ENCODE measurements at places on chromosomes 2 and 18.

GRCh38 chr18:44786688-44787087 is 106.0 kb downstream of the SETBP1 start:
- DNase-seq: no peak

DNA sequence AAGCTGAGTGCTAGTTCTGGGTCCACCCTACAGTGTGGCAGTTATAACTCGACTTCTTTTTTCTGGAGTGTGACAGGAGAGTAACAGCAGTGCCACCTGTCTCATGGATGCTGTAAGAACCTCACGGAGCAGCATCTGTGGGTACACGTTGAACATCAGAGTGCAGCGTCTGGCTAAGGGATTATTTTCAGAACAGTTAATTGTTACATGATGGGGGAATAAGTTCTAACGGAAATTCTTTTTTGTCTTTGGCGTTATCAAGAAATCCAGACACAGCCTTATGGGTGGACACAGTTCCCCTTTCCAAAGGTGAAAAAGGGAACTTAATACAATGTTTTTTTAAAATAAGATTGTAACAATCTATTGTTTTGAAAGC is 28.3 kb upstream of the TOGARAM2 start:
- DNase-seq: no peak

GRCh38 chr18:78899241-78899640 is 80.4 kb upstream of the SALL3 start:
- no peak for DNase-seq

- no peak for DNase-seq
Measured at GRCh38 chr2:223396993-223397392, 205.2 kb downstream of the SCG2 start.

DNA sequence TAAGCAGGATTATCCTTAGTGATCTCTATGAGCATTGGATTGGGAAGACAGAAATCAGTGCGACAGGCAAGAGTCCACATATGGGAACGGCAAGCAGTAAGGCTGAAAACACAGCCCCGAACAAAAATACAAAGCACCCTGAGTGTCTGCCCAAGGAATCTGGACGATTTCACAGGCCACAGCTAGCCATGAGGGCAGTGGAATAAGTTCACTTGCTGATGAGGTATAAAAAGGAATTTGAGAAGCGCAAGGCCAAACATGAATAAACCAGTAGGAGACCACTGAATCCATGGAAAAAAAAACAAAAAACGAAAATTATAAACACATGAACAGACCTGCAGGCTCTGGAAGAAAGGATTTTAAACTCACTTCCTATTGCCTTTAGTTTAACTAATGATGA is 24.3 kb downstream of the WDSUB1 start:
- DNase-seq: no peak

DNA sequence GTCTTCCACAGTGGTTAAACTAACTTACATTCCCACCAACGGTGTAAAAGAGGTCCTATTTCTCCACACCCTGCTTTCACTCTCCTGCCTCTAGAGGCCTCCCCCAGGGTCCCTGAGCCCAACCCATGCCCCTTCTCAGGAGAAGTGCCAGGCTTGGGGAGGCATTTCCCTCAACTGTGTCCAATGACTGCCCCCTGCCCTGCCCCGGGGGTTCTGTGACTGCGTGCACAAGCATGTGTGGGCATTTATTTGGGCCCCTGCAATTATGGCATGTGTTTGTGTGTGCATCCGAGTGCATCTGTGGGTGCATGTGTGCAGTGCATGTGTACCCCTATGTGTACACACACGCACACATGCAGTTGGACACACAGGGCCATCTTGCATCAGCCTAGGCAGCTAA is 57.3 kb downstream of the INHBB start:
- DNase-seq: no peak

DNA sequence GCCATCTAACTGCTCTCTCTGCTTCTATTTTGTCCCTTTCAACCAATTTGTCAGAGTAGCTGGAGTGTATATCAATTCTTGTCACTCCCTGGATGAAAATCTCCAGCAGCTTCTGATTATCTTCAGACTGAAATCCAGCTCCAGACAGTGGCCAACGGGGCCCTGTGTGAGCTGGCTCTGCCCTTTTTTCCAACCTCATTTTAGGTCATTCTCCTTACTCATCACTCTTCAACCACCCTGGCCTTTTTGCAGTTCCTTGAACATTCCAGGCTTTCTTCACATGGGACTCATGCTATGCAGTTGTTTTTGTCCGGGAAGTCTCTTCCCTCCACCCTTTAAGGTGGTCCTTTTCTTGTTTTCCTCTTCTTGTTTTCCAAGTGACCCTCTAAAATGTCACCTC is 15.4 kb upstream of the FAP start:
- no peak for DNase-seq

DNA sequence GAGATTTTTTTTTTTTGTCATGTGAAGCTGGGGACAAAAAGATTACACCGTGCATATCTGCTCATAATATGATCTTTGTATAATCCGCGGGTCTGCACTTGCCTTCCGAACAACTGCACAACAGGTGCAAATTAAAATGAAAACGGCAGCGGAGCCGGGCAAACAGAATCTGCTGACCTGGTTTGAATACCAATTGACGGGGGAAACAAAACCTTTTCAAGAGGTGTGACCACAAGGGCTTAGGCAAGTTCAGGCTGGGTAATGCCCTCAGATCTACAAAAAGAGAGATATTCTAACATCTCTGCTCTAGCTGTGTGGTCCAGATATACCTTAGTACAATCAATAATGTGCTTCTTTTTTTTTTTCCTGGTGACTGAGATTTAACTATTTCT is 88.5 kb downstream of the ZEB2 start:
- DNase-seq: no peak

DNA sequence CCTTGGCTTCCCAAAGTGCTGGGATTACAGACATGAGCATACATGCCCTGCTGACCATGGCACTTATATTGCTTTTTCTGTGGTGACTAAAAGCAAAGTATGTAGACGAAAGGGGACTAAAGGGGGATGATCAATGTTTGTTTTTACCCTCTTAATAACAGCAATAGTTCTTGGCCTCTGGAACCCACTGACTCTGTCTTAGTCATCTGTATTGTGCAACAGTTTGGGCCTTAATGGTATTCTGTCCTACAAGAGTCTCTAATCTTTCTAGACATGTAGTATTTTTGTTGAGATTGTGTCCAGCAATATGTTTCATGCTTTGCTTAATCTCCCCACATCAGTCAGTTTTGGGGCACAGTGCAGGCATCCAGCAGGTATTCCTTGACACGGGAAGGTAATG is 359.9 kb upstream of the FANCL start:
- DNase-seq: no peak

DNA sequence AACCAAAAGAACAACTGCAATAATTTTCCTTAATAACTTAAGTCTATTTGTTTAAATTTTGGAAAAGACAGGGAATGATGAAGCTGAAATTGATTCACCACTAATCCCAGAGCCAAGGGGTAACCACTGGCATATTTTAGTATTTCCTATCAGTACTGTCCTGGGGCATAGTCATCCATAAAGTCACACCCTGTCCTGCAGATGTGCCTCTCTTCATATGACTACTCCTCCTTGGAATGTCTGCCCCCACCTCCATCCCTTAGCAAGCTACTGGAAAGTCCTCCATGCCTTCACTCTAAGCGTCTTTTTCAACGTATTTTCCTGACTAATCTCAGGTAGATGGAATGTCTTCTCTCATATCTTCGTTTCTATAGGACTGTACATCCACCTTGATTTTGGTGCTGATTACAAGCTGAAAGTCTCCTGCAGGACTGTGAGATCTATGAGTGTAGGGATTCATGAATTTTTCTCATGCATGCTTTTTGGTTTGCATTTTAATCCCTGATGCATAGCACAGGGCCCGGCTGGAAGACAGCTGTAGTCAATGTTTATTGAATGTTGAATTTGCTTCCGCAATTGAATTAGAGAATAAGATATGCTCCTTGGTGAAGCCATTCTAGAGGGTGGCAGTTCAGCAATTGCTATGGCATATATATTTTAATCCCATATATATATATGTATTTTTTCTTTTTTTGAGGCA is 85.6 kb downstream of the MOGAT1 start:
- no peak for DNase-seq

DNA sequence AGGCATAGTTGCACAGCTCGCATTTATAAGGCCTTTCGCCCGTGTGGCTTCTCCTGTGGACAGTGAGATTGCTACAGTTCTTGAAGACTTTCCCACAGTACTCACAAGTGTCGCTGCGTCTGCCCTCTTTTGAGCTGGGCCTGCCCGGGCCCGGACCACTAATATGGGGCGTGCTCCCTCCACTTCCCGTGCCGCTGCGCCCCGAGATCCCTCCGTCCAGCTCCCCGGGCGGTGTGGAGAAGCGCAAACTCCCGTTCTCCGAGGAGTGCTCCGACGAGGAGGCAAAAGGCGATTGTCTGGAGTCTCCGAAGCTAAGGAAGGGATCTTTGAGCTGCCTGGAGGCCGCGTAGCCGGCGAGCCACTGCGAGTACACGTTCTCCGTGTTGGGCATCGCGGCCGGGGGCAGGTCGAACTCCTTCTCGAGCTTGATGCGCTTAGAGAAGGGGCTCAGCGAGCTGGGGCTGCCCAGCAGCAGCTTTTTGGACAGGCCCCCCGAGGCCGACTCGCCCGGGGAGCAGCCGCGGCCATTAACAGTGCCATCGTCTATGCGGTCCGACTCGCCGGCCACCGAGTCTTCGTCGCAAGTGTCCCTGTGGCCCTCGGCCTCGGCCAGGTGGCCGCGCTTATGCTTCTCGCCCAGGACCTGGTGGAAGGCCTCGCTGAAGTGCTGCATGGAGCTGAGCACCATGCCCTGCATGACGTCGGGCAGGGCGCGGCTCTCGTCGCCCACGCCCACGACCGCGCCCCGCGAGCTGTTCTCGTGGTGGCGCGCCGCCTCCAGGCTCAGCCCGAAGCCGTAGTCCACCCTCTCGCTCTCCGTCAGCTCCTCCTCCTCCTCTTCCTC is 92.7 kb downstream of the BCL11A start:
- DNase-seq: no peak

GRCh38 chr2:19865151-19865550 is 36.6 kb downstream of the TTC32 start:
- DNase-seq: no peak

GRCh38 chr18:33653231-33653630 is 75.2 kb downstream of the ASXL3 start:
- no peak for DNase-seq

GRCh38 chr2:104027321-104027720 is 826.6 kb upstream of the POU3F3 start:
- DNase-seq: no peak

Data from CD4-positive, alpha-beta T cell treated with Interleukin-17A for 4 hours (primary cell).